ENCODE measurements at places on chromosomes 3 and 15.

- no peak for DNase-seq
Observed at GRCh38 chr3:141074529-141074928, 23.4 kb downstream of the SPSB4 start.

- DNase-seq = no peak
Observed at GRCh38 chr3:111737047-111737705, 121.9 kb upstream of the PHLDB2 start.

- DNase-seq = no peak
Observed at GRCh38 chr15:98163319-98164045, 203.0 kb downstream of the ARRDC4 start.

DNA sequence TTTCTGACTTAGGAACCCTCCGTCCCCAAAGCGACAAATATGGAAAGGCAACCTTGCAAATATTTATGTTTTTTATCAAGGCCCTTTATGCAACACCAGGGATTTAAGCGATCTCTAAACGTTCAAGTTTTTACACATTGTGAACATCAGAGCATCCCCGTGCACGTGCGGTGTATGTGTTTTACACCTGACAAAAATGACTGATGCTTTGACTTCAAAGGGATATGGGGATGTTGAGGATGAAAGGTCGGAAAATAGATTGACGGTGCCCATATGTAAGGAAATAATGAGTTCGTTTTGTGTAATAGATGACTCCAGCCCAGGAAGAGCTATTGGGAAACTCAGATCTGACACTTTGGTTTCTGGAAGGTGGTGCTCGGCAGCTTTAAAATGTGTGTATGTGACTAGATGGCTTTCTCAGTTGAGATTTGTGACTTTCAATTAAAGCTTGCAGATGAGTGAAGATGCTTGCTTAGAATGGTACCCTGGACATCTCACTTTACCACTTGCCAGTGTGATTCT is 866 bp downstream of the SLC49A4 start:
- no peak for DNase-seq

DNA sequence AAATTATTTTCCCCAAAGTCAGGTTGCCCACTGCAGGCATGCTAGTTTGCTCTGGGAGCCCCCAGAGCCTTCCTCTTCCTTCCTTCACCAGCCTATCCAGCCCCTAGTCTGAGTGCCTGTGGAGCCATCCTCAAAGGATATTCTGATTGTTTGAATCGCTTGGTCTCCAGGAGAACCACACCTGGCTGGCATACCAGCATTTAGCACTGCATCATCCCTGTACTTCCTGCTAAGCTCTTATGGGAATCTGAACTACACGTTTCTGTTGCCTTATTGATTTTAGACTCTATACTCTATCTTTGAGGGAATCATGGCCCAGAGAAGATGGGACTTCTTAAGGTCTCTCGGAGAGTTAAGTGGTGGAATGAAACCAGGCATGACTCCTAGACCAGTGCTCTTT is 26.3 kb downstream of the ZBTB38 start:
- no peak for DNase-seq

DNA sequence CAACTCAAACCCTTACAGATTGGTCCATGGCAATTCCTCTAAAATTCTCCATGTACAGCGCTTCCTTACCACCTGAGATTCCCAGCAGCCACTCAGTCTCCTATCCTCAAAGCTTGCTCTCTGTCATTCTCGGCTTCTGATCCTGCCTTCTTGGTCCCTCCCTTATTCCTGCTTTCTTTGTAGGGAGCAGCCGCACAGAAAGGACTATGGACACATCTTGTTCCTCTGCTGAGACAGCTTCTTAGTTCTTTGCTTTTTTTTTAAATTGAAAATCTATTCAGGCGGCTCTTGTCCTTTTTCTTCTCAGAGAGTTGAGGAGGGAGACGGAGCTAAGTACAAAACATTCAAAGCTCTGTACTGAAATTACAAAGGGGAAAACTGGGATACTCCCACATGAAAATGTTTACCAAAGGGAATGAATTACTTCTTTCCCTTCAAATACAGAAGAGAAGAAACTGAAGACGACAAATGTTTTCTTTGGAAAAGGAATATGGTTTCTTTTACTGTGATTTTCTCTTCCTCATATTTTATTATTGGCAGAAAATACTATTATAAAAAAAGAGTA is 285.1 kb downstream of the IL20RB start:
- DNase-seq = no peak

DNA sequence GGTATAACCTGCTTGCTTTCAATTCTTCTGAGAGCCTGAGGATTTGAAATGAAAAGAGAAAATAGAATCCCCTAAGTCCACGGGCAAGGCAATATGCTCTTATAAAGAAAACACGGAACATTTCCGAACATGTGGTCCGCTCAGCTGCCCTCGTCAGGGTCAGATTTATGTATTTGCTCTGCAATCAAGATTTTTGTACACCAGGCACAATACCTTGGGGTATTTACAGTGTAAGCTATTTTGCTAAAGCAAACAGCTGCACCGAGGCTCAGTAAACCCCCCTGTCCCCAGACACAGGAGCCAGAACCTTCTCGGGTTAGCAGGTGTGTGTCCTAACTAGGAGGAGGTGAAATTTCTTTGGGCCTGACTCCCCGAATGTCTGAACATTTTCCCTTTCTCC is 155.8 kb upstream of the LRIG1 start:
- no peak for DNase-seq

- no peak for DNase-seq
Observed at GRCh38 chr3:74301056-74301455, 313.4 kb downstream of the CNTN3 start.

DNA sequence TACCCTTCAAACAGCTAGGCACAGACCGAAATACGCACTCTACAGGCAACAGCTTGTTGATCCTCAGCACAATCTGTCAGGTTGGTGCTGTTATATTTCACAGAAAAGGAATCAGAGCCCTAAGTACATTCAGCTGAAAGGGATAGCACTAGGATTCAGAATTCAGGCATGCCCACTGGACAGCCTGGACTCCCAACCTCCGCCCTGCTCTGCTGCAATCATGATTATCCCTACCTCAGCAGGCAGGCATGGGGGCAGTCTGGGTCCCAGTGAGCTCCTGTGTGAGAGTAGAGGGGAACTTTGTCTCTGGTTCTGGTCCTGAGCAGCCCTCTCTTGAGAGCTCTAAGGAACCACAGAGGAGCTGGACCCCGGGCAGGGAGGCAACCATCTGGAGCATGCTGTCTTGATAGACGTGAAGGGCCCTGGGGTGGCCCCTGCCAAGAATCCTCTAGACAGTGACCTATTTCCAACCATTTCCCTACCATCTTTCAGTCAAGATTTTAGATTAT is 23.4 kb upstream of the NOX5 start:
- DNase-seq = no peak

DNA sequence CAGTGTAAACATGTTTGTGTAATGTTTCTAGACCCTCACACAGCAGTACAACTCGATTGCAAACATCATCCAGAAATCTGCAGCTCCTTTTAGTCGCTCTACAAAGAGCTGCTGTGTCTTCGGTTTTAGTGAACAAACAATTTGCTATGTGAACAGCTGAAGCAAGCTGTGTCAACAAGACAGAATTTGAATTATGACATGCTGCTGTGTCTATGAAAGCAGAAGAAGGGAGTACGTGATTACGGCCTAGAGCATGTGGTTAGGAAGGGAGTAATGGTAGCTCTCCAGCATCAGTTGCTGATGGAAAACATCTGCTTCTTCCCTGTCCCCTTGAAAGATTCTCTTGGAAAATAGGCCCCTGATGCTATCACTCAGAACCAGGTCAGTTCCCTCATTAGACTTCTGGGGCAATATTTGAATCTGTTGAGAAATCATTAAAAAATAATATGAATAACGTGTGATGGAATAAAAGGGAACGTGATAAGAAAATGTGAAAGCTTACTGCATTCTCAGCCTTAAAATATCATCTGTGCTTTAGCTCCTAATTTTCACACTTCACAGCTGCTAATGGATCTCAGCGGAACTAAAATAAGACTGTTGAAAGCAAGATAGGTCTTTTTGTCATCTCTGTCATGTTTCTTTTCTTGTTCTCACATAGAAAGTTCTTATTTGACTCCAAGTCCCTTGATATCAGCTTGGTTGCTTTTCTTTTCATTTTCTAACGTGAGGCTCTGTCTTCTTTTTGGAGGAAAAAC is 891.5 kb downstream of the ROBO2 start:
- DNase-seq = no peak

Measured in left hindlimb (tissue), 1 donor.